Activated CD8-positive, alpha-beta memory T cell treated with anti-CD3 and anti-CD28 coated beads, Interleukin-2, amount 10 ng/mL, durations not matched to agents 7 days and 5 days (primary cell): ENCODE measurements at places on chromosomes 7 and 10.

DNA sequence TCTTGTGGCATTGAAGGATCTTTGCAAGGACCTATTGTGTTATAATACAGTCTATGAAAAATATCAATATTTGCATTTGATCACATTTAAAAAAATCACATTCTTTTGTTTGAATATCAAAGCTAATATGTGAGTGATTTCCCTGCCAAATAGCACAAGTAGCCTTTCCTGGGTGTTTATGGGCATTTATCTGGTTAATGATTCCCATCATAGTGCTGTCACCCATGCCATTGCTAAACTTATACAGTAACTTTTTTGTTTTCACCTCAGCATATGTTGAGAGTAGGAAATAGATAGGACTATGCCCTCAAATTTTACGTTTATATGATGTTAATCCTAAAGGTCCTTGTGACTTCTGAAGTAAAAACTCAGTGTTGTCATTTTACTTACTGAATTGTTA lies 136.9 kb downstream of the CFTR start:
- no peak for DNase-seq

DNA sequence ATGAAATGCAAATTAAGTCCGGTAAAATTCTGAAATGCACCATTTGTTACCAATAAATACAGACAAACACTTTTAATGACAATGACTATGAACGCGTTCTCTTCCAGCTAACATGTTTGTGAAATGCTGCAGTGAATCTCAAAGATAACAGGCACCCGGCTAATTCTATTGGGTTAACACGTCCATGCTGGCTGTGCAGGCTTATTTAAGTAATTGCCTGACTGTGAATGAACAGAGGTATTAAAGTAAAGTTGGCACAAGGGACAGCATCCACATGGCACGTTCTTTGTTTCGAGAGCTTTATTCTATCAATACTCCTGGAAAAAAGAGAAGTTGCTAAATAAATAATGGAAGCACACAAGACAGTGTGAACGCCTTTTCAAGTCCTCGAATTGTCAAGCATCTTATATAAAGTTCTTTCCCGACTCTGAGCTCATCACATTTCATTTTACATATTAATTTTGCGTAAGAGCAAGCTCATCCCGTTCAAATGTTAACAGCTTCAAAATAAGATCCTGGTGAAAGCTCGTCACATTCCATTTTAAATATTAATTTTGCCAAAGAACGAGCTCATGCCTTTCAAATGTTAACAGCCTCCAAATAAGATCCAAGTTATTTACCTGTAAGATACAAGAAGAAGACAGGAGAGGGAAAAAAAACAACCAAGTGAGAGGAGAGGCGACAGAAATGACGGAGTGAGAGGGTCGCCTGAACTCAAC lies 111.3 kb upstream of the RHEB start:
- DNase-seq = no peak

GRCh38 chr7:140310337-140311002 lies 87.9 kb downstream of the SLC37A3 start:
- no peak for DNase-seq

- DNase-seq = no peak
Observed at GRCh38 chr10:3451516-3452172, 279.1 kb upstream of the PITRM1 start.

DNA sequence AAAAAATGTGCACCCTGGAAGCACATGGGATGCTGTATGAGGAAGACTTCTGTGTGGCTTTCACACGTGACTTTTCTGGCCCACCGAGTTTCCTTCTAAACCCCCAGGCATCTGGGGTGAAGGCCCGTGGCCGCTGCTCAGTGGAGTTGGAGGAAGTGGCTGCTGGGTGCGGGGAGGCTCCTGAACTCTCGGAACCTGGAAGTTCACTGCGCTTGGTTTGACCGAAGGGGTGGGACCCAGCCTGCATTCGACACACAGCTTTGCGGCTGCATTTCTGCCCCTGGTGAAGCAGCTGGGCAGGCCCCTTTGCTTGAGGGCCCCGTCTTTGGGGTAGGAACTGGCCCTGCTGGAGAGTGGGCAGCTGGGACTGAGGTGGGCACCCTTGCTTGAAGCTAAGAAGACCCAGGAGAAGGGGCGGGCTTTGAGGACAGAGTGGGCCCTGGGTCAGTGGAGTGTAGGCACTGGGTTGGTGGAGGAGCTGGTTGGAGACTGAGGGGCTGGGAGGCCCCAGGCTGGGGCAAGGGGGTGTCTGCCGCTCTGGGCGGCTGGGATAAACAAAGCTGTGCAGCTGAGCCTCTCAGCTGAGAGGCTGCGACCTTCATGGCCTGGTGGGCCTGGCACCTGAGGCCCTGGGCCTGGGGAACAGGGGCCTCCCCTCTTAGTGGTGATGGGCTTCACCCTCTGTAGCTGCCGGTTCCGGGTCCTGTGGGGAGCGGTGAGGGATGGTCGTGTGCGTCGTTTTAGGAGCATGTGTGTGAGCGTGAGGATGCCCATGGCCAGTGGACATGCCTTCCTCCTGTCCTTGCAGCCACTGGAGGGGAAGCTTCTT lies 78.0 kb downstream of the INPP5A start:
- DNase-seq = no peak

- DNase-seq = no peak
Observed at GRCh38 chr10:27251554-27251953, 11.0 kb upstream of the ACBD5 start.

GRCh38 chr7:44309271-44310091 lies 15.9 kb downstream of the CAMK2B start:
- peak; percentile 47 for DNase-seq

- no peak for DNase-seq
Observed at GRCh38 chr7:70037171-70037933, 439.1 kb downstream of the AUTS2 start.

GRCh38 chr7:156232931-156233705 lies 407.5 kb upstream of the RNF32 start:
- DNase-seq = peak; percentile 28

- DNase-seq = no peak
Observed at GRCh38 chr7:50327443-50327842, 22.9 kb downstream of the IKZF1 start.

DNA sequence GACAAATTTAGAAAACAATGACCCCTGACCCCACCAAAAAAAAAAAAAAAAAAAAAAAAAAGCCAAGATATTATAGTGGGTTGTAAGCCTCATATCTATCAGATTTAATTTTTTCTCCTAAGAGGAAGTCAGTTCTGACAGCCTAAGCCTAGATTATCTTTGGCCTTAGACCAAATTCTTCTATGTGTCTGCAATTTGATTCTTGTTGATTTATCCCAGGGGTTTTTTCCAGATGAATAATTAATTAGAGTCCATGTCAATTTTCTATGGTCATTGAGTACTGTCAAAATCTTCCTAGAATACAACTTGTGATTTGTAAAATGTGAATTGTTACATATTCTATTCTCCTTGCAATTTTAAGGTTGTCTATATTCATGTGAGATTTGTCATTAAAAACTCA lies 151.6 kb upstream of the CACNA2D1 start:
- DNase-seq = no peak

- no peak for DNase-seq
Observed at GRCh38 chr7:108284349-108285002, 154.3 kb upstream of the LAMB4 start.

GRCh38 chr7:126790763-126791162 lies 462.0 kb downstream of the GRM8 start:
- DNase-seq = no peak

DNA sequence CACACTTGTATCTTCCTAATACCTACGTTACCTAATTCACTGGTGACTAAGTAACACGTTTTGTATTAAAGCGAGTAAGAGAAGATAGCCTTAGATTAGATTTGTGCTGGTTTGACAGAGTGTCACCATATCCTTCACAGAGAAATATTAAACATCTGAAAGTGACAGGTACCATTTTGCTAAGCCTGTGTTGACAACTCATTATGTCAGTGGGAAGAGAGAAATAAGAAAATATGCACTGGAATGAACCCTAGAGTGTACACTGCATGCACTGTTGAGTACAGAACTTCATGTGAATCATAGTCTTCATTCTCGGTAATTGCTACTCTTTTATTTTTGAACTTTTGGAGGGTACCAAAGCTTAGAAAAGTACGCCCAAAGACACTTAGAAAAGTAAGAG lies 10.9 kb downstream of the PRKG1 start:
- no peak for DNase-seq

GRCh38 chr7:20790375-20790774 lies 3.7 kb upstream of the SP8 start:
- DNase-seq = no peak

- DNase-seq = no peak
Observed at GRCh38 chr7:19106241-19107080, 11.0 kb downstream of the TWIST1 start.

DNA sequence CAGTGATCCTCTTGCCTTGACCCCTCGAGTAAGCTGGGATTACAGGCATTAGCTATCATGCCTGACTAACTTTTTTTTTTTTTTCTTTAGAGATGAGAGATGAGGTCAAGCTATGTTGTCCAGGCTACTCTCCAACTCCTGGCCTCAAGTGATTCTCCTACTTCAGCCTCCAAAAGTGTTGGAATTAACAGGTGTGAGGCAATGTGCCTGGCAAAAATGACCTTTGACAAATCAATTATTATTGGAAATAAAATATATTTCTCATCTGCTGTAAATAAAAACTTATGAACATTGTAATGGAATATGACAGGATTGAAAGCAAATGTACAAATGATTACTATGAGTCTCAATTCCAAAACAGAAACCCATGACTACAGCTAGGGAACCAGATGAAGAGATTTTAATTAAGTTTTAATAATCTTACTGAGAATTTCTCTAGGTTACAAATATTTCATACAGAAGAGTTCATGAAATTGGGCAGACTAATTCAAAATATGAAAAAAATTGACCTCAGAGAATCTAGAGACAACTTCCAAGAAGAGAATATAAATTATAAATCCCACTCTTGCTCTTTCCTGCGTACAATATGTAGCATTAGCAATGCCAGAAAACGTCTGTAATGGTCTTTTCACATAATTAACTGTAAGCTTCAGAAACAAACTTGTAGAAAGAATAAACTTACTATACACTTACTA lies 414.7 kb downstream of the DGKB start:
- no peak for DNase-seq

- DNase-seq = no peak
Observed at GRCh38 chr10:45441239-45442190, 67.5 kb downstream of the ALOX5 start.

DNA sequence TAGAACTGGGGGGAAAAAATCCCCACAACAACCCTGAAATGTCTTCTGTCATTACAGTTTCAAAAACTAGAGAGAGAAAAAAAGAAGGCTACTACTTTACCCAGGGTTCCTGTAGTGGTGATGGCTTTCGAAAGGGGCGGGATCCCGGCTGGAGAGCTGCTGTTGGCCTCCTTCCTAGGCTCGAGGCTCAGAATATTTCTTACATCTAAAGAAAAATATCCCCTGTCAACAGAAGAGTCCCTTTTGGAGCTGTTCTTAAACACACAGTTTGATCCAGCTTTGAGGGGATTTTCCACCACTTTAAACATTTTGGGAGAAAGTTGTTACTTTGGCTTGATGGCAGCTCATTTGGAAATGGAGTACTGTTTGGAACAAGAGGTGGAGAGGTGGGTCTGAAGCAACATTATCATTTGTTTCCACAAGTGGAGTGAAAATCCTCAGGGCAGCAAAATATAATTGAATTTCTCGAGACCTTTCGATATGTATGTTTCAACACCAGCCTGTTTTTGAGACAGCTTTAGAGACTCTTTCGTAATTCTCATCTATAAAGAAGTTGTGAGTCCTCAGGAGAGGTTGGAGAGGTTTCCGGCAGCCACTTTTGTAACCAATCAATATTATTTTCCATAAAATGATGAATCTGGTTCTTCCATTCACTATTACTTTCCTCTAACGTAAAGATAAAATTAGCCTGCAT lies 5.1 kb downstream of the HOXA13 start:
- no peak for DNase-seq

DNA sequence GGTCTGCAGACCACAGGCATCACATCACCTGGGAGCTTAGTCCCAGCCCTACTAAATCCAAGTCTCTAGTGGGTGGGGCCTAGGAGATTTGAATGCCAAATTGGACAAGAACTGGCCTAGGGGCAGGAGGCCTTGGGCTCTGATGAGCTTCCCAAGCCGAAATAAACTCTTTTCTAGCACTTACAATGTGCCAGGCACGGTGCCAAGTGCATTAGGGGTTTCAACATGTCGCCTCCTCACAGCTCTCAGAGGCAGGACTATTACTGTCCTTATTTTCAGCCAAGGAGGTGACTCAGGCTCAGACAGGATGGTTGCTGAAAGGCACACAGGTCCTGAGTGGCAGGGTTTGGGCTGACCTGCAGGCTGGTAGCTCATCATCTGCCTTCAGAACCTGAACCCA lies 9.2 kb upstream of the CPA1 start:
- DNase-seq = no peak

DNA sequence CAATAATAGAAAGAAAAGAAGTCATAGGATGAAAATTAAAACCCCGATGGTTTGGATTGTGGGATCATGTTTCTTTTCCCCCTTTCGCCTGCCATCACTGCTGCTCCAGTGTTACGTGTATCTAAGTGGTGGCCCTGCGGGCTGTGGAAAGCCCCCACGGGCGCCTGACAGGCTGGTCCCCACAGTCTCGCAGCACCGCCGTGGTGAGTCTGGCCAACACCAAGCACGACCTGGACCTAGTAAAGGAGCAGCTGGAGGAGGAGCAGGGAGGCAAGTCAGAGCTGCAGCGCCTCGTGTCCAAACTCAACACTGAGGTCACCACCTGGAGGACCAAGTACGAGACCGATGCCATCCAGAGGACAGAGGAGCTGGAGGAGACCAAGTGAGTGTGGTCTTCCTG lies 19.5 kb downstream of the MYH16 start:
- no peak for DNase-seq

- no peak for DNase-seq
Observed at GRCh38 chr7:116492654-116493109, 6.9 kb upstream of the CAV2 start.

DNA sequence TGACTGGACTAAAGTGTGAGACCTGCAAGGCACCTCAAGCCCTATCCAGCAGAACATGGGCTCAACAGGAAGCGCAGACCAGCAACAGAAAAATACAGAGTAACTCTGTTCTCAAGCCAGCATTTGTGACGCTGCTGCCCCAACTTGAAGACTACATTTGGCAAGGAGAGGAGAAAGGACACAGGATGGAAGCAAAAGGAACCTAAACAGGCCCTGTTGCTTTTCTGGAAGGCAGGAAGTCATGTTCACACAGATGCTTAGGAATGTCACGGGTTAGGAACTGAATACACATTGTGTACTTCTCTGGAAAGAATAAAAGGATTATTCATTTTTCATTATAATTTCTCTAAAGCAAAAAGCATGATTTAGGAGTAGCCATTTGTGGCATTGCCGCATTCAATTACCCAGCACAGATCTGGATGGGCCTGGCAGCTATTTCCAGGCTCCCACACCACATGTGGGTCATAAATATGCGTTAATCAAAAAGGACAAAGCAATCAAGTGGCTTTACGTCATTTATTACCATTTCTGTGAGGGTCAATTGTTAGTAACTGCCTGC lies 19.8 kb upstream of the TOMM7 start:
- DNase-seq = no peak

GRCh38 chr7:38673795-38674194 lies 42.6 kb upstream of the AMPH start:
- no peak for DNase-seq

- DNase-seq = no peak
Observed at GRCh38 chr7:38940774-38941173, 31.8 kb upstream of the VPS41 start.

GRCh38 chr10:114068054-114068707 lies 24.5 kb downstream of the ADRB1 start:
- no peak for DNase-seq

GRCh38 chr7:77800158-77800557 lies 1.6 kb downstream of the PHTF2 start:
- DNase-seq = no peak
